ENCODE measurements at places on chromosomes 6 and 20.
A peak's percentile ranks its signal among the peaks of the same experiment; 100 is the strongest.

- DNase-seq = no peak
Observed at GRCh38 chr20:1137236-1137635, 18.8 kb downstream of the PSMF1 start.

DNA sequence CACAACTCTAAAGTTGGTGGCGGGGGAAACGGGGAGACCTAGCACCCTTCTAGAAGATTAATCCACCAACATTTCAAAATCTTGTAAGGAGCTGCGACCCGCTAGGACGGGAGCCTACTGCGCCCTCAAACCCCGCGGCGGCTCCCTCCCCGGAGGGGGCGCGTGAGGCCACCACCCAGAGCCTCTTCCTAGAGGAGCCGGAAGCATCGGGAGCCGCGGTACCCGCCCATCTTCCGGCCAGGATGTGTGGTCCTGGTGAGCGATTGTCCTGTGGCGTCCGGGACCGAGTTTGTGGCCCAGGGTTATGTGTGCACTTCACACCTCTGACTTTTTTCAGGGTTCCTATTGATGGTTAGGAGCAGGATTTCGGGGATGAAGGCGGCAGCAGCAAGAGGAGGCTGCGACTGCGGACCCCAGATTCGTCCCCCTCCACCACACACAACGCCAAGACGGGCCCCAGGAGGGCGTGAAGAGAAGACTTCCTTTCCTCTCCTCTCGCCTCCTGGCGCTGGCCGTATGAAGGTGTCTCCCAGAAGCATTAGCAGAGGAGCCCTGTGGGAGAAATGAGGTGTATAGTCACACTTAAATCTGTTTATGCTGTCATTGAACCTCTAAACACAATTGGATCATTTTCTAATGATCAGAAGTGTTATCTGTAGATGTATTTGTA, 10.7 kb downstream of the ZNF165 start:
- DNase-seq = no peak

GRCh38 chr6:44976677-44977641, 351.2 kb upstream of the RUNX2 start:
- DNase-seq = no peak

- no peak for DNase-seq
Observed at GRCh38 chr6:17986656-17987446, 584 bp downstream of the KIF13A start.

DNA sequence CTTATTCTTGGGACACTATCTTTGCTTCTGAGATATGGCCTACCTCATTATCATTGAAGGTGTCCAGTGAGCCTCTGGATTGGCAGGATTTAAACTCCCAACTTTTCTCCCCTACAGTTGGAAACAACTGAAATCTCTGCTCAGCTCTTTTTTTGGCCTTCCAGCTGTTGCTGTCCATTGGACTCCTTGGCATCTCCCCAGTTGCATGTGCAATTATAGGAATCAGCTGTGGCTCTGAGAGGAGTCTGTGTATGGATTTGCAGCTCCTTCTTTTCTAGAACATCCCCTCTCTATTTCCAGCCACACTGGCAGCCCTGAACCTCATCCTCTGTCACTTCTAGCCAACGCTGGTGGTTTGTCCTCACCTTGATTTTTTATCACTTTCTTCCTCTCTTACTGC, 21.2 kb downstream of the RAB22A start:
- no peak for DNase-seq

- peak; percentile 64 for DNase-seq
Observed at GRCh38 chr20:34112600-34113101, 608 bp upstream of the EIF2S2 start.

DNA sequence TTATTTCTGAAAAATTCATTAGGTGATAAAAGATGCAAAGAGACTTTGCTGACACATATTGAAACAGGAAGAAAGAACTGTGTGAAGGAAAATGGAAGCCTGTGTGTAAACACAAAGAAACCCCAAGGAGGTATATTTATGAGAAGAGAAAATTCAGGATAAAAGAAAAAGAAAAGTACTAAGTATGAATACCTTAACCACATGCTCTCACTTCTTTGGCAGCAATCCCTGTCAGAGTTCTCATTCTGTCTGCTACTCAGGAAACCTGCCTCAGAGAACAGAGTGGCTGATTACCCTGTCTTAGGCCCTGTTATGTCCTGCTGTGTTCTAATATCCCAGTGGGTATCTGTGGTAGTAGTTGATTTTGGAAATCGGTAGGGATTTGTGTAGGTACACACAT, 457.9 kb downstream of the TBC1D32 start:
- DNase-seq = no peak

GRCh38 chr20:40785346-40785745, 96.3 kb upstream of the MAFB start:
- DNase-seq = no peak

DNA sequence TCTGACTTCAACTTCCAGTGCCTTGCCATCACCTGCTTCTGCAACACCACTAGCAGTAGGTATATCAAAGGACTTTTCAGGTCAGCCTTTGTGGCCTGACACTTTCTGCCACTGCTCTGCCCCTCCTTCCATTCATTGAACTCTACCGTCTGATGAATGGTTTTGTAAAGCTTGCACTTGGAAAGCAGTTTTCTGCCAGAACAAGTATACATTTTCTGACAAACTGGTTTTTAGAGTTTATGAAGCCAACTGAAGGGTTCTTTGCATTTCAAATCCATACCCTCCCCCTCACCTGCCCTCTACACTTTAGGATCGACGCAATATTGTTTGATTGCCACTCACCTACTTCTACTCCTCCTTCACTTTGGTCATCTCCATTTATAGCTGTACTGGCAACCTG, 603.1 kb downstream of the HACE1 start:
- DNase-seq = peak; percentile 93

DNA sequence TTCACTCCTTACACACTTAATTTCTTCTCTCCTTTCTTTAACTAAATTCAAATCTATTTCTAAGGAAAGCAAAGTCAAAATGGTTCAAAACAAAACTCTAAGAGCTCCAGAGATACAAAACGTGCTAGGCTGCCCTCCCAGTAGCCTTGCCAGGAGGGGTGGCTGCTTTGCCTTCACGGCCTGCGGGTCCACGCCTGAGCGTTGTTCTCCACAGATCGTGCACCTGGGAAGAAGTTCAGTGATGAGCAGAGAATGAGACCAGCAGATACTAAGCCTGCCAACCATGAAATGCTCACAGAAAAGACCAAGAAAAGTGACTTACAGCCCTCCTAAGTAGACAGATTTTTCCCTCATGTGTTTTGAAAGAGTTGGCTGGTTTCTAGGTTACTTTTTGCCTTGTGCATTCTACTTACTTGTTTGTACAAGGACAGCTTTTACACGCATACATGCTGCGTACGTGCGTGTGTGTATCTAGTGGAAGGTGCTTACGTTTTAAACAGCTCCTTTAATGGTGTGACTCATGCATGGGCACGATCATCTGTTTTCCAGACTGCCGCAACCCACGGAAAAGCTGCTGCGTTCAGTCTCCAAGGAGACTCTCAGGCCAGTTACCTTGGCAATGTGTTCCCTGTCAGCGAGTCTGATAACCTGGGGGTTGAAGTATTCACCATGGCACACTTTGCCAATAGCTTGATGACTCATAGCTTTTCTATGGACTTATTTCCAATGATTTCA, 32.4 kb upstream of the PBOV1 start:
- DNase-seq = no peak

DNA sequence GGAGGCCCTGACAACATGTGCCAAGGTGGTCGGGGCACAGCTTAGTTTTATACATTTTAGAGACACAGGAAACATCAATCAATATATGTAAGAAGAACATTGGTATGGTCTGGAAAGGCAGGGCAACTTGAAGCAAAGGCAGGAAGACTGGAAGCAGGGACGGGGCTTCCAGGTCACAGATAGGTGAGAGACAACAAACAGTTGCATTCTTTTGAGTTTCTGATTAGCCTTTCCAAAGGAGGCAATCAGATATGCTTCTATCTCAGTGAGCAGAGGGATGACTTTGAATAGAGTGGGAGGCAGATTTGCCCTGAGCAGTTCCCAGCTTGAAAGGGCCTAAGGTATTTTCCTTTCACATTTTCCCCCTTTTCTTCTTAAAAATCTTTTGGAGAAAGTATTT, 311.0 kb upstream of the RGS17 start:
- no peak for DNase-seq

DNA sequence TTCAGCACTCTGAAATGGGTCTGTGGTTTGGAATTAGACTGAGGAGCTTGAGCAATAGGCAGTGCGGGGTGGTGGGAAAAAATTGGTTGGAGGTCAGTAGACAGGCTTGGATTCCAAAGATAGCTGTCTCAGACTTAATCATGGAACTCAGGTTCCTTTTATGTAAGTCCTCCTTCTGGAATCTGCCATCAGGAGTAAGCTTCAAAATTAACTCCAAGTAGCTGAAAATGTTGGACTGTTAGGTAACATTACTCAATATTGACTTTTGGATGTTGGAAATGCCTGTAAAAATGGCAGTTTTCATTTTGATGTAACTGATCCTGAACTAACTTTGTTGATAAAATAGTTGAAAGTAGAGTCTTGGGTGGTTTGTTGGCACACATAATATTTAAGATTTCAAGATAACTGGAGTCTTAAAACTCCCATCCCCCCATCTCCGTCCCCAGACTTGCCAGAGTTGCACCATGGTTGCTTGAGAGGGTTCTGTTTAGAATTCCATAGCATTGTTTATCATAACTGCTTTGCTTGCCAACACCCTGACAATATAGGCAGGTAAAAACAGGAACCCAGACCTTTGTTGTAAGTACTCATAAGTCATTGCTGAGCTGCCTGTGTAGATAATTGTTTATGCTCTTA, 83.0 kb downstream of the PHF20 start:
- DNase-seq = no peak
